Cortex of kidney (tissue), 1 donor: ENCODE measurements at places on chromosomes 6 and 20.
A peak's percentile ranks its signal among the peaks of the same experiment; 100 is the strongest.

GRCh38 chr6:15796130-15796771, 133.4 kb upstream of the DTNBP1 start:
- DNase-seq: no peak

- no peak for DNase-seq
Measured at GRCh38 chr6:38483526-38483925, 156.2 kb downstream of the BTBD9 start.

DNA sequence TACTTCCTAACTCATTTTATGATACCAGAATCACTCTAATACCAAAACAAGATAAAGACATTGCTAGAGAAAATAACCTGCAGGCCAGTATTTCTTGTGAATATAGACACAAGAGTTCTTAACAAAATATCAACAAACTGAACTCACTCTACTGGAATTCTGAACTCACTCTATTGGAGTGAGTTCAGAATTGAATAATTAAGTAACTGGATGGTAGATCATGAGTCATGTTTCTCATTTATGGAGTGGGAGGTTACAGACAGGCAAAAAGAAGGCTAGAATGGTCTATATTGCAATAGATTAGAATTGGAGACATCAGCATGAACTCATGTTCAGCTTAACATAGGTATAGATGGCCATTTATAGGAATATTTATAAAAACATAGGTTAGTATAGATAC, 26.6 kb upstream of the C6orf58 start:
- DNase-seq: no peak

DNA sequence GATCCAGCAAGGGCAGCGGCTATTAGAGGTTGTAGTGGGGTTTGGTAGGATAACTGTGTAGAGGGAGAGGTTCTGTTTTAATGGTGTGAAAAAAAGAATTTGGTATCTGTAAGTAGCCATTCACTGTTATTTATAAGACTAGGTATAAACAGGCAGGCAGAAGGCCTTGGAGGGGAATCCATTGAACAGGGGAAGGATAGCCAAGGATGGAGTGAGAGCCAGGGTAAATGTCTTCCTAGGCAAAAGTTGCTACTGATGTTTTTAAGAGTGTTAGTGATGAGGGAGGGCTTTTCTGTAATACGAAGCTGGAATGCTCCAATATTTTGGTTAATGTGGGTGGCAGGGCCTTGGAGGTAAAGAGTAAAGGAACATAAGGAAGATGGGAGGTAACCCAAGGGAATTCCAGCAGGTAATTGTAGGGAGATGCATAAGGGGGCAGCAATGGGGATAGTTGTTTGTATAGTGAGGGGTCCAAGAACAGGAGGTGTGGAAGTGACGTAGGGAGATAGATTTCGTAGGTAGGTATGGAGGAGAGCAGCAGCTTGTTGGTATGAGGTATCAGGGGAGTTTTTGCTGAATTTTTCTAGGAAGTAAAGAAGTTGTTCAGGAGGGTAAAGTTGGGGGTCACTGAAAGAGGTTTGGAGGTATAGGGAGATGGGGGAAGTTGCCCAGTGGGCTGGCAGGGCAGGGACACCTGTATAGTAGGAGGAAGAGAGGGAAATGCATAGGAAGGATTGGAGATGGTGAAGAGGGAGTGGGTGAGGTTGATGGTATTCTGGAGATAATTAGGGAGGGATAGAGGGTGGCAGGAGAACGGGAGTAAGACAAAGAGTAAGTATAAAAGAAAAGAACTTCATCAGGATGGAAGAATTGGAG, 752.4 kb upstream of the ADGRB3 start:
- DNase-seq: no peak

- no peak for DNase-seq
Measured at GRCh38 chr6:81640891-81641290, 111.6 kb downstream of the TENT5A start.

- DNase-seq: no peak
Measured at GRCh38 chr6:118770835-118771234, 119.4 kb upstream of the CEP85L start.

DNA sequence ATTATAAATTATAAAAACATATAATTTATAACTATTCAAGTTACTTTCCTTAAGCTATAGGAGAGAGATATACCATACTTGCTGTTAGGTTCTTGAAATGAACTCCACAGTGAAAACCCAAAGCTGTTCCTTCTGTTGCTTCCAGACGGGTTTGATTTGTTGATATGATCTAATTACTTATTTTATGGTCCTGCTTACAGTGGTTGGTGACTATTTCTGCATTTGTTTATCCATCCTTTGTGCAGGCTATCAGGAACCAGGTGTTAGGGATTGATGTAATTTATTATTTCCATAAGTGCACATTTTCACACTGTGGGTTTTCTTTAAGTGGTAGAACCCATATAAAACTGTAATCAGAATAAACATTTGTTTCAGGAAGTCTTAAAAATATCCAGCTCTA, 167.1 kb downstream of the KIF6 start:
- DNase-seq: no peak

DNA sequence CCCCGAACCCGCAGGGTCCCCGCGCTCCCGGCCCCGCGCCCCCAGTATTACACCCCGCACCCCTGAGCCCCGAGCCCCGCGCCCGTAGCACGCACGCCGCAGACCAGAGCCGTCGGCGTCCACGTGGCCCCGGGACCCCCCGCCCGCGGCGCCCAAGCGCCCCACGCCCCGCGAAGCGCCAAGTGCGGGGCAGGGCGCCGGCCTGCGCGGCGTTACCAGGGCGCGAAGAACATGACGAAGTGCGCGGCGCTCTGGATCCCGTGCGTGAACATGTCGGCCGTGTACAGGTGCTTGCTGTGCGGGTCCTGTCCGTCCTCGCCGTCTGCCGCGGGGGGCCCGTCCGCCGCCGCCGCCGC, 312 bp downstream of the TXNDC5 start:
- no peak for DNase-seq

- no peak for DNase-seq
Measured at GRCh38 chr6:124798942-124799496, 163.2 kb upstream of the RNF217 start.

DNA sequence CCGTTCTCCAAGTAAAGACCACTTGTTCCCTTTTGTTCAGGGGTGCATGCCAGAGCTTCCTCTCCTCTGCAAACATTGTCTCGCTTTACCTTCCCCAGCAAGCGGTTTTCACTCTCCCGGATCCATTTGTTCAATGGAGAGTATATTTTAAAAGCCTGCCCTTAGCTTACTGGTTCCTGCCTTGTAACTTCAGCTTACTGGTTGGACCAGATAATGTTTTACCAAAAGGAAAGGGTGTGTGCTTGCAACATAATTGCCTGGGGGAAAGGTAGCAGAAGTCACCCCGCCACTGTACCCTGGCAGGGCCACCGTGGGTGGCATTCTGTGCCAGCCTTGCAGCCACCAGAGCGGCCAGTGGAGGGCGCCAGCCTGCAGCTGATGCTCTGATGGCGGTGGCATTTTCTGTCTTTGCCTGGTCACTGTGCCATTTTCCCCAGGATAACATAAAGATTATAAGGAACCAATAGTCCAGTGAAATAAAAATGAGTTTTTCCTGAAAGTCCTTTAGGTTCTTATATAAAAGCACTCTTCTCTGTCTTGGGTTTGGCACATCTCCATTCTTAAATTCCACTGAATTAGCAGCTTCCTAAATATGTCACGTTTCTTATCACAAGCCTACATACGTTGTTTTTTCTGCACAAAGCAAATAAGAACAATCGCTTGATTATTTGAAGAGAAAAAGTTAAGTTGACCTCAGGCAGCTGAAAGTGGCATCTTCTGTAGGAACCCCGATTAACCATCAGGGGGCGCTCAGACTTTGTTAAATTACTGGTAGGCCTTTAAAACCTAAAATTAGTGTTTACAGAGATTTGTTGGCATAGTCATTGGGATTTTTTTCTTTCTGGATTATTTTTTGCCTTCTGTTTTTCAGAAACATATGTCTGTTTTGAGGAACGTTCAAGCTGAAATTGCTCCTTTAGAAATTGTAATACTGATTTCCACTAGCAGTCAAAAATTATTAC, 67.4 kb upstream of the XRN2 start:
- no peak for DNase-seq

- DNase-seq: no peak
Measured at GRCh38 chr6:162468326-162468725, 259.2 kb downstream of the PRKN start.

DNA sequence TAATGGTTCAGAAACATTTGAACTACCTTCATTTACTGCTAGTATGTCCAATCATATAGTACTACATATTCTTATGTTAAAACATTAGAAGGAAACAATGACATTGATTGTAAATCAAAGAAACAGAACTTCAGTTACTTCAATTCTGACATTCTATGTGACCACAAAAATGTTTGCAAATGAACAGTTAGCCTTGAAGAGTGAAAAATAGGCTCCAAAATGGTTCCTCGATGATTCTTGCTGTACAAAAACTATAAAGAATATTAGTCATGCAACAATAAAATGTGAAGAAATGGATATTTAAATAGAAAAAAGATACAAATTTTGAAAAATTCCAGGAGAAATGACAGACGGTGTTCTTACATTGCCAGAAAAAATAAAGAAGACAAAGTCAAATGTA, 686.9 kb downstream of the BCKDHB start:
- DNase-seq: no peak

GRCh38 chr6:37988696-37989095, 169.2 kb downstream of the ZFAND3 start:
- no peak for DNase-seq

DNA sequence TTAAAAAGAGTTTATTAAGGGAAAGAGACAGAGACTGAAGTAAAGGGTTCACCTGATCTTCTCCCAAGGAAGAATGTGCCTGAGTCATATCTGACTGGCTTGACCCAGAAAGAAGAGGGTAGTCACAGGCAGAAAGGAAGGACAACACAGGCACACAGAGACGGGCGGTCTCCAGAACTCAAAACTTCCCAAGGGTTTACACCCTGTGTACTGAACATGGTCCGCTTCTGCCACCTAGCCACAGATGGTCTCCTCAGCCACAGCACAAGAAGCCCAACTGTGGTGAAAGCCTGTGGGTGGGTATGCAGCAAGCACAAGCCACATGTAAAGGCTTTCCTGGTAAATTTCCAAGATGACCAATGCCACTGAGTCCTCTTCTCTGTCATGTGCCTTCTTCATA, 17.2 kb downstream of the UNC5CL start:
- DNase-seq: no peak

DNA sequence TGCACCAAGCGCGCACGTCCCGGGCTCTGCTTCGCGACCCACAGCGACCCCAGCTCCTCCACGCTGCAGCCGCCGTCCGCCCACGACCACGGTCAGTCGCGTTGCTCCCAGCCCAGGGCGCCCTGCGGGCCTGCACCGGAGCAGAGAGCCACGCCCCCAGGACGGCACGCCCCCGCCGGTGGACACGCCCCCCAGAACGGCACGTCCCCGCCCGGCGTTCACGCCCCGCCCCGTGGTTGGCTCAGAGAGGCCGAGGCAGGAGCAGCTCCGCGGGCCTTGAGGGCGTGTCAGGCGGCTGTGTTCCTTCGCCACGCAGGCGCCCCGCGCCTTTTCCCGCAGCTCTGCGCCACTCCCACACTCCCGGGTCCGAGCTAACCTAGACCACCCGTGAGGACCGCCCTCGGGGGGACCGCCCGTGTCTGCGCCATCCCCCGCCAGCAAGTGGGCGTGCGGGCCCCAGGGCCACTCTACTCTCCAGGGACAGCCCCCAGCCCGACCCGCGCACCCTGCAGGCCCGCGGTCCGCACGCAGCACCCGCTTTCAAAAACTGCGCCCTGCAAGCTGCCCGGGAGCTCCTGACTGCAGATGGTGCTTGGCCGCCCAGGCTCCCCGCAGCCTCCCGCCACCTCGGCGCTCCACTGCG, at the start of gene RNASET2:
Gene RNASET2 (minus strand): TSS at position 107 of the 643 bp plus-strand sequence. CDS start 368 bp downstream, outside the sequence.
- DNase-seq: peak; percentile 69

DNA sequence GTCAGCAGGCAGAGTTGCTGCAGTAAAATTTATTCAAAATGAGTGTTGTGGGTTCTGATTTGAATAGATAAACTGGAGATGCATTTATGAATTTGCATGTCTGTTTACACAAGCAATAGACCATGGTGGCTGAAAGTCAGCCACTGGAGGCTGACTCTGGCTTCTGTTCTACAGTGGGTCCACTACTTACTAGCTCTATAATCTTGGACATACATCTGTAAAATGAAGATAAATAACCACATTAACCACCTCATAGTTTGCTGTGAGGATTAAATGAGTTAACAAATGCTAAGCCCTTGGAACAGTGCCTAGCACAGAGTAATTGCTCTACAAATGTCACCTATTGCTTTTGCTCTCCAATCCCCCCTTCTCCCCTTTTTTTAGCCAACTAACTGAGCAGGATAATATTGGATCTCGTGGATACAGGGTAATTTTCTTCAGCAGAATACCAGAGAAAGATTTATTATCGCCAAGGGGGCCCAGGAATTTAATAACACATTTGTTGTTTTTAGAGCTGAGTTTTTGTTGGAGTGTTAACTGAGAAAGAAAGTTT, 1.4 kb upstream of the PM20D2 start:
- no peak for DNase-seq

DNA sequence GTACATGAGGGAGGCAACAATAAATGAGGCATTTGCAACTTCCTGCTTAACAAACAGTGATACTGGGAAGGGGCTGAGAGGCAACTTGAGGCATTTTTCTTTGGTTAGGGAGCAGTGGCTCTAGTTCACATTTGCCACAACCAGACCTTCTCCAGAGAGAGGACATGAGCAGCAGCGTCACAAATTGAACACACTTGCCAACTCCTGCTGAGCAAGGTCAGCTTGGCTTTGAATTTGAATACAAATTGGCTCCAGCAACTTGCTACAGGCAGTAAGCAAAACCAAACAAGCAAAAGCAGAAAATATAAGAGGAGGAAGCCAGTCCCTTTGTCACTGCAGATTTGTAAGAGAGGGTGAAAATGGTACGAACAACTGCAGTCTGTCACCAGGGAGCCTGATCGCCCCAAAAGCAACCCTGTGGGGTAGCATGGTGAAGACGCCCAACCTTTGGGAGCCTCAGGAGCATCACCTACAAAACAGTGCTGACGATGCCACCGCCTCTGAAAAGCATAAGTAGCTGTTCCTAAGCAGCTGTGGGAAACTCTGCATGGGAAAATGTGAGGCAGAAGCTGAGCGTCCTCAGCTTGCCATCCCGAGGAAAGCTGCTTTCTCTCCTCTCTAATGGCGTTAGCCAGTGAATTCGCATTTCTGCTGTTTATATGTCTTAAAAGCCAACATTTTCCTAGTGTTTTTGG, 378.7 kb downstream of the RNGTT start:
- no peak for DNase-seq

GRCh38 chr20:50141811-50142561, 11.5 kb downstream of the PEDS1 start:
- no peak for DNase-seq

- no peak for DNase-seq
Measured at GRCh38 chr6:11938285-11938890, 73.7 kb upstream of the HIVEP1 start.
